ENCODE measurements at places on chromosomes 2 and 18. TPM values are rescaled to one million over a fixed set of nuclear protein-coding genes. Genes with fewer than 3 reads are reported as not detected.

DNA sequence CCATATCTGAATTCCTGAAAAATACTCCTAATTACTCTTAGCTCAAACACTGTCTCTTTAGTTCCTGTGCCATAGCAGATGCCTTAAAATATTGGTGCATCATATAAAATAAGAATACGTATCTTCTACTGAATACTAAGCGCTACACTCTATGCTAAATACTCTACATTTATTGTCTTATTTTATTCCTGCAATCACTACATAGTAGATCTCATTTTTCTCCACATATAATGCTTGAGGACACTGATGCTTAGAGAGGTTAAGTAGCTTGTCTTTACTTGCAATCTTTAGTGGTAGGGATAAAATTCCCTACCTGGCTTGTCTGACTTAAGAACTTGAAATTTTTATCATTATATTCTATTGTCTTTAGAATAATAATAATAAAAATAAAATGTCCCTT lies 137.3 kb upstream of the SETBP1 start:
- no peaks in the 10 kb centered on the region for H3K36me3 ChIP-seq
- H3K4me1 ChIP-seq, result no peaks in the 10 kb centered on the region
- H3K27ac ChIP-seq, result no peak overlapping the region
- H3K4me3 ChIP-seq, result no peak overlapping the region
- DNase-seq, result no peak

Gene DLGAP1
- polyA plus RNA-seq, result 0.61 TPM

DNA sequence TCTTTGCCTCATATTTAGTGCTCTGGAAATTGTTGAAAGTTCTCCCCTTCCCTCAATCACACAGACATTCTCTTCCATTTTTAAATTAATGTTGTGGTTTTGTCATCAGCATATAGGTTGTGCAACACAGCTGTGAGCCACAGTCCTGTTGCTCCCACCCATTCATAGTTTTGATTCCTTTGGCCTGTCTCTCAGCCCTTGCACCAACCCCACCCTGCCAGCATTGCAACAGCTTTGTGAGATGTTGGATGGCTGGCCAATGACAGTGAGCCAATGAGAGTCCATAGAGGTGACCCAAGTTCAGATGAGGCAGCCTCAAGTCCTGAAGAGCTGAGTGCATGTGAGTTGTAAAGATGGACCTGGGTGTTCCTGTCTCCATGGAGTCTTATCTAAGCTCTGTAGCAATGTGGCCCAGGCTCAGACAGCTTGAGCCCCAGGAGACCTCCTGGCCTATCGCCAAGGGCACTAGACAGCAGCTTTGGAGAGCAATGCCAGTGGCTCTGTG lies 775.5 kb downstream of the RNF144A start:
- peak; percentile 88 for DNase-seq
- H3K4me1 ChIP-seq, result peaks cover 6% of the 10 kb centered on the region
- H3K36me3 ChIP-seq, result no peaks in the 10 kb centered on the region
- no peaks in the 10 kb centered on the region for H3K27me3 ChIP-seq
- peak overlapping the region; percentile 31 for H3K27ac ChIP-seq

- no peaks in the 10 kb centered on the region for H3K27me3 ChIP-seq
- peak; percentile 79 for DNase-seq
- peaks cover 10% of the 10 kb centered on the region for H3K4me1 ChIP-seq
- no peak overlapping the region for H3K4me3 ChIP-seq
- H3K36me3 ChIP-seq, result no peaks in the 10 kb centered on the region
These were observed 88.0 kb upstream of the RAB27B start for GRCh38 chr18:54740136-54740846.

Gene FRZB
- 1.5 TPM for polyA plus RNA-seq

DNA sequence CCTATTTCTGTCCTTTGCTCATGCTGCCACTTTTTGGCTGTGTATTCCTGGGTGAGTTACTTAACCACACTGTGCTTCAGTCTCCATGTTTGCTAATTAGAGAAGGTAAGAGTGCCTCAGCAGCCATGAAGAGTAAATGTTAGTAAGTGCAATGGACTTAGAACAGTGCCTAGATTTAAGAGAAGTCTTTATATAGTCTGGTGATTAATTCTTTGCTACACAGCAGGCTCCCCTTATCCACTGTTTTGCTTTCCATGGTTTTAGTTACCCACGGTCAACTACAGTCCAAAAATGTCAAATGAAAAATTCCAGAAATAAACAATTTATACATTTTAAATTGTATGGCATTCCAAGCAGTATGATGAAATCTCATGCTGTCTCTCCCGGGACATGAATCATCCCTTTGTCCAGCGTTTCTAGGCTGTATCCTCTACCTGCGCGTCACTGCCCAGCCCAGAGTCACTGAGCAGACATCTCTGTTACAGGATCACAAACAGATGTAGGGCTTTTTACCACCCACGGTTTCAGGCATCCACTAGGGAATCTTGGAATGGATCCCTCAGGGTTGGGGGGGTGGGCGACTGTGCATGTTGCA lies 91.0 kb downstream of the CTIF start:
- H3K36me3 ChIP-seq, result peaks cover 1% of the 10 kb centered on the region
- H3K27ac ChIP-seq, result peak overlapping the region; percentile 78
- peak; percentile 99 for DNase-seq
- H3K4me1 ChIP-seq, result peaks cover 18% of the 10 kb centered on the region
- no peaks in the 10 kb centered on the region for H3K27me3 ChIP-seq

DNA sequence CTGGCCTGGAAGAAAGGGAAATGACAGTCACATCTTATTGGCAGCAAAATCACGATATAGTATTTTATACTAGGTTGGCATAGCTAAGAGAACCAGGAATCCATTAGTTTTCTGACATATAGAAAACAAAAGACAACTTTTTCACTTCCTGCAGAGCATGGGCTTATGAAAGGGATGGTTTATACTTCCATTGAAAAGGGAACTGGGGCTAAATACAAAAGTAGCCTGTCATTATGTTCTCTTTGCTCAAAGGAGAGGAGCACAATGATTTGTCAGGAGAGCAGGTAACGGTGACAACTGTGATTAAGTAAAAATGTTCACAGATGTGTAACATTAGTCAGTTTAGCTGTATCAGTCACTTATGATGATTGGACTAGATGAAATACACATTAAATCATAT lies 46.4 kb downstream of the SLC25A12 start:
- H3K36me3 ChIP-seq, result no peaks in the 10 kb centered on the region
- no peaks in the 10 kb centered on the region for H3K4me1 ChIP-seq
- no peak overlapping the region for H3K27ac ChIP-seq
- H3K27me3 ChIP-seq, result no peaks in the 10 kb centered on the region

Gene CFC1
- not detected for polyA plus RNA-seq

Gene PIK3C3
- polyA plus RNA-seq, result 58.6 TPM

Gene SERPINB10
- polyA plus RNA-seq, result 0.08 TPM

Gene CPO
- polyA plus RNA-seq, result not detected

Gene SMYD1
- not detected for polyA plus RNA-seq
